ENCODE measurements at places on chromosomes 4 and X.
A peak's percentile ranks its signal among the peaks of the same experiment; 100 is the strongest.

GRCh38 chr4:2850966-2851798 lies 7.5 kb downstream of the ADD1 start:
- no peak for DNase-seq

GRCh38 chr4:159293811-159294515 lies 191.1 kb downstream of the RAPGEF2 start:
- DNase-seq, result no peak

GRCh38 chr4:74623041-74623440 lies 171.3 kb downstream of the BTC start:
- DNase-seq, result no peak

GRCh38 chr4:154160519-154161301 lies 330.9 kb downstream of the DCHS2 start:
- DNase-seq, result no peak

DNA sequence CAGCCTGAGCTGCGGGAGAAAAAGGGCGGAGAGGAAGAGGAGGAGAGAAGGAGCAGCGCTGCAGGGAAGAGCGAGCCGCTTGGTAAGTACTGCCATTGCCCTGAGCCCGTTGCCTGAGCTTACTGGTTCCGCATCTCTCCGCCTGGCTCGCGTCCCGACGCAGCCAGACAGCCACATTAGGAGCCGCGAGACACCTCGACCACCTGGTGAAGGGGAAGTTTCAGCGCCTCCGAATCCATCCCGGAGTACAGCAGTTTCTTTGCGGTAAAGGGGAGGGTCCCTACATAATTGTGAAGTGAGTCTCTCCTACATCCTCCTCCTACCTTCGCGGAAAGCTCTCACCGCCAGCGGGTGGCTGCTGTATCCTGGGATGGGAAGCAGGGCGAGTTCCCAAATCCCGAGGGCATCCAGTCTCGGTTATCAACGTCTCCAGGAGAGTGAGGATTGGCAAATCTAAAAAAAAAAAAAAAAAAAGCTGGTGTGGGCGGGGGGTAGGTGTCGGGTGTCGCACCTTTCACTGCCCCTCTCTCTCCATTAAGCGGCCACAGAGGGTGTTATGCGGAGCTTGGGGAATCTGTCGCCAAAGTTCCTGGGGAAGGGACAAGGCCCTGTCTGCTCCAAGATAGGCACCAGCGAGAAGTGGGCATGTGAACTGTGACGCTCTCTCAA lies 7.9 kb downstream of the TBX22 start:
- DNase-seq, result no peak

GRCh38 chr4:100359441-100359840 lies 158.4 kb downstream of the EMCN start:
- no peak for DNase-seq

- peak; percentile 17 for DNase-seq
Observed at GRCh38 chrX:153539171-153539978, 21.9 kb downstream of the ATP2B3 start.

DNA sequence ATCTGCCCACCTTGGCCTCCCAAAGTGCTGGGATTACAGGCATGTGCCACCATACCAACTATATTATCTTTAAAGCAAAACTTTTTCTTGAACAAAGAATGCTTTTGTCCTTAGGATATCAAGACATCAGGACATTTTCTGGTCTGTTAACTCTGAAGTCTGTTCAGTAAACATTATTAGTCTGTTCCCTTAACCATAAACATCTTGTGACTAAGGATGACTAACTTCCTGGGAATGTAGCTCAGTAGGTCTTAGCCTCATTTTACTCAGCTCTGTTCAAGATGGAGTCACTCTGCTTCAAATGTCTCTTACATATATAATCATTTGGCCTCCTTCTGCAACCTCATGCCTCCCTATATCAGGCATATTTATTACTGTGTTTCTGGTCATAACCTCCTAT lies 122.9 kb downstream of the UBE2NL start:
- DNase-seq, result no peak

- no peak for DNase-seq
Observed at GRCh38 chr4:114361249-114361648, 237.4 kb upstream of the UGT8 start.

- no peak for DNase-seq
Observed at GRCh38 chr4:102022343-102022742, 231.8 kb downstream of the BANK1 start.

DNA sequence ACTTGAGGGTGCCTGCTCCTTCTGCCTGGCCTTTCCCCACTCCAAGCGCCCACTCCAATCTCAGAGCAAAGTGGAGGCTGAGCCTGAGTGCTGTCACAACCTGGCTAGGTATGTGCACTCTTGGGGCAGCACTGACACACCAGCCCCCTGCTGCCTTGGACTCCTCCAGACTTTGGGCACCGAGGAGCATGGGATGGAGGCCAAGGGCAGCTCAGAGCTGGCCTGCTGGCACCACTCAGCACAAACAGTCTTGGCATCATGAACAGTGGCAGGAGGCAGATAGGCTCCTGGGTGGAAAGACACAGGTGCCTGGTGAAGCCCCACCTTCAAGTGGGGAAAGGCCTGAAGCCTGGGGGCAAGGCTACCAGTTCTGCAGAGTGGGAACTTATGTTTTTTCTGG lies 91.8 kb downstream of the KCNIP4 start:
- DNase-seq, result no peak

DNA sequence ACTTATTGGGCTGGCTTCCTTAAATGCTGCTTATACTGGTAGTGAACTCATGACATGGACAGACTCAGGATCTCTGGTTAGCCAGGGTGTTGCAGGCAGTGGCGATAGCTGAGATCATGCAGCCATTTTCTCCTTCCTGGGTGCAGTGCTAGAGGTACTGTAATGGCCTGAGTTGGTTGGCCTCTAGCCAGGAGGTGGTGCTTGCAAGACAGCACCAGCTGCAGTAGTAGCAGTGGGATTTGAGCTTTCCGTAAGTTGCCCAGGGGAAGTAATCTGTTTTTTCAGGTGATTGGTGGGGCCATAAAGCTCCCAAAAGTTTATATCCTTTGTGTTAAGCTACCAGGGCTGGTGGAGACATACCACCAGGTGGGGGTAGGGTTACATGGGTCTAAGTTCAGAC lies 45.1 kb upstream of the AADAT start:
- no peak for DNase-seq

- DNase-seq, result no peak
Observed at GRCh38 chr4:70863099-70863790, 23.6 kb upstream of the GRSF1 start.

GRCh38 chrX:111868726-111869638 lies 7.0 kb upstream of the TRPC5OS start:
- DNase-seq, result no peak

GRCh38 chr4:8261851-8262535 lies 7.6 kb upstream of the HTRA3 start:
- DNase-seq, result no peak

DNA sequence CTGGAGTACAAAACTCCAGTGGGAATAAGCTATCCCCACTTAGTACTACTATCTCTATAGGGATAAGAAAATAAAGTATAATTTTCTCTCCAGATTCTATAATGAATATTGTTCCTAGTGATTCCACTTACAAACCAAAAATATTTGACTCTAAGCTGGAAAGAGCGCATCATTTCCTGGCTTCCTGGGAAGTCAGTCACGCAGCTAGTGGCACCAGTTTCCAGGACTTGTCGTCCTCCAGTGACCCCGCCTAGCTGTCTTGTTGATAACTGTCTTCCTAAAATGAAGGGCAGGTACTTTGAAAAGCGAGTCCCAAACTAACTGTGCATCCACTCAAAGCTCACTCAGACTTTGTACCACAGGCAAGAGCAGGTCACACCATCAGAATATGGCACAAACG lies 39.3 kb downstream of the LNX1 start:
- DNase-seq, result no peak

GRCh38 chr4:146521541-146522097 lies at the start of gene SLC10A7:
SLC10A7 (minus strand) TSS chr4:146521940; CDS start chr4:146521717, 223 bp downstream.
- peak; percentile 35 for DNase-seq

DNA sequence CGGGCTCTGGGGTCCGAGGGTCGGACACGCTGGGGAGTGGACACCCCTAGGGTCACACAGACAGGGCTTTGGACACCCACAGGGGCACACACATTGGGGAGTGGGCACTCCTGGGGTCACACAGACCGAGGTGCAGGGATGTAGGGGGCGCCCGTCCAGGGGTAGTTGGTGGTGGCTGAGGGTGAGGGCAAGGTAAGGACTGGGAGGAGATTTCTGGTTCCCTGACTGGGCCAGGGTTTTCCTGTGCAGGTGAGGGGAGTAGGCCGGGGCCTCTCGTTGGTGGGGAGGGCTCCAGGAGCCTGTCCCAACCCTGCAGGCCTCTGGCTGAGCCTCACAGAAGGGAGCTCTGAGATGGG lies 21.9 kb upstream of the WDR45 start:
- DNase-seq, result no peak

- no peak for DNase-seq
Observed at GRCh38 chr4:121697564-121697963, 784 bp upstream of the ANXA5 start.

- no peak for DNase-seq
Observed at GRCh38 chr4:152072001-152072485, 311.2 kb upstream of the GATB start.

DNA sequence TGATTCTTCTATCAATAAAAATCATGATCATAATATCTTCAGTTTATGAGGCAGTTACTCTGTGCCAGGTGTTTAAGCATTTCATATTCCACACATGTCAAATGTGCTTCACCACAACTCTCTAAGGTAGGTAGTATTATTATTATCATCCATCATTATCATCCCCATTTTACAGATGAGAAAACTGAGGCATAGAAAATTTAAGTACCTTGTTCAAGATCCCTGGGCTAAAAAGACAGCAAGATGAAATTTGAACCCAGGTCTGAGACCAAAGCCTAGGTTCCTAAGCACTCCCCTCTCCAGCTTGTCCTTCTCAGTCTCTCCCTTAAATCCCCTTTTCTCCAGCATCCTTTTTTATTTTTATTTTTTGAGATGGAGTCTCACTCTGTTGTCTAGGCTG lies 33.4 kb downstream of the SEPTIN6 start:
- no peak for DNase-seq

DNA sequence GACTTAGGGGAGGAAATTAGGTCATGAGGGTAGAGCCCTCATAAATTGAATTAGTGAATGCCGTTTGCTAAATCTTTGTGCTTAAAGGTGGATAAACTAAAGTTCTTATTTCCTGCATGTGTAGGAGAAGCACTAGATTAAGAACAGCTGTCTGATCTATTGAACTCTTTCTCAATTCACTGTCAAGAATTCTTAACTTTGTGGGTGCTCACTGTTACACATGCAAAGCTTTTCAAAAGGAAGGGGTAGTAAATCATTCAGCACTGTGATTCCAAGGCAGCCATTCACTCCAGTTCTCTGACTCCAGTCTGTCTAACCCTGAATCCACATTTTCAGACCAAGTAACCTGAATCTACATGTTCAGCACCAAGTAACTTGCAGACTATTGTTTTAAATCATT lies 1520.1 kb downstream of the PCDH18 start:
- DNase-seq, result no peak

GRCh38 chr4:169661761-169662160 lies 41.4 kb downstream of the CLCN3 start:
- no peak for DNase-seq

DNA sequence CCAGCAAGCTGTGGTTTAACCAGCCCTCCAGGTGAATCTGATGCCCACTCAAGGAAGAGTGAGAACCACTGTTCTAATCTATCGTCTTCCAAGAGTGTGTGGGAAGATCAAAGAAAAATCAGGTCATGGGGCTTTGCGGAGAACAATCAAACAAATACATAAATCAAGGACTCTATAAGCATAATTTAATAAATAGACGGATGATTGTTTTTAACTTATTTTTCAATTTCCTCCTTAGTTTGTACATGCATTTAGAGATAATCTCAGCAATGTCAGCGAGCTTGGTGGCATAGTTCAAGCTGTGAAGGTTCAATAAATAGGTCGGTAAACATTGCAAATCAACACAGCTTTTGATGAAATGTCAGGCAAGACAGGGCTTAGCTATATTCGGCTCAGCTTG lies 84.9 kb downstream of the DMD start:
- DNase-seq, result no peak

DNA sequence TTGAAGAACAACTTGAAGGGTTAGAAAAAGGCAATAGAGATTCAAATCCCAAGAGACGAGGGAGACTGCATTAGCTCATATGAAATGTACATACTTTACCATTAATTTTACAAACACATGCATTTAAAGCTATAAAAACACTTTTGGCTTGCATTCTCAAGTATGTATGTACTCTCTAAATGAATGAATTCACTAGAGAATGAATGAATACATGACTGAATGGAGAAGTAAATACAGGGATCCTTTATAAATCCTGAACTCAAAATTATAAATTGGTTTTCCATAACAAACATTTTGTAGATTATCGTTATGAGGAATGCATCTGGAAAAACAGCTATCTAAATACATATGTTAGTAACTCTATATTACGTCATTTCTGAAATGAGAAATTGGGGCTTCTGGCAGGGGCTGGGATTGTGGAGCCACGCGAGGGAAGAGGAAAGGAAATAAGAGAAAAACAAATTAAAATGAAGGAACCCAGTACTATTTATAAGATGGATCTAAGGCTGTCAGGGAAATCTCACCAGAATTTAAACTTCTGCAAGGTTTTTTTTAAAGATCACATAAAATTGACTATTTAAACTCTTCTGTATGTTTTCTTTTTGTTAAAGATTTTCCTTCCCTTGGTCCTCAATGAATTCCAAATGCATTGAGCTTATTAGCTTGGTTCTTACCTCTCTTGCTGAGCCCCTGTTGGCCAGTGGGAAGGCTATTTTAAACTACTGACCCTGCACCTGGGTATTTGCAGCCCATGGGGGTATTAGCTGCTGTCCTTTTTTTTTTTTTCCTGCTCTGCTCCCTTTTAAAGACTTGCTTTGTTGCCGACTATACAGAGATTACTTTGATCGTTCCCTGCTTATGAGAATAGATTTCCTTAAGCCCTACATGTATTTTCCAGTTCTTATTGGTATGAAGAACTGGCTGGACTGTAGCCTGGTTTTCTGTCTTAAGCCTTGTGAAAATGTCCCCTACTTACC lies 207.8 kb downstream of the ADGRL3 start:
- DNase-seq, result no peak

- no peak for DNase-seq
Observed at GRCh38 chr4:87688316-87688715, 38.2 kb downstream of the DMP1 start.

DNA sequence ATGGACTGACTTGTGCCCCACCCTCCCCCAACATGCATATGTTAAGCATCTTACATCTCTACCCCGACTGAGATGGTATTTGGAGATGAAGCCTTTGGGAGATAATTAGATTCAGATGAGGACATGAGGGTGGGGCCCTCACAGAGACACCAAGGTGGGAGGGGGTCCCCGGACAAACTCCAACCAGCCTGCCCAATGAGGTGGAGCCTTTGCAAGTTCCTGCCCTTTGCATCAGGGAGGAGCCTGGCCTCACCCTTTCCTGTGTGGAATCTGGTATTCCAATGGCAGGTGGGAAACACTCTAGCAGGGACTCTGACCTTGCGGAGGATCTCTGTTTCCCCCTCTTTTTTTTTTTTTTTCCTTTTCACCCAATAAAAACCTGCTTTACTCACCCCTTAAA lies 589.9 kb upstream of the BOD1L1 start:
- no peak for DNase-seq

GRCh38 chr4:25271866-25272265 lies 38.0 kb downstream of the PI4K2B start:
- DNase-seq, result no peak

All from stimulated activated CD8-positive, alpha-beta memory T cell treated with anti-CD3 and anti-CD28 coated beads, Interleukin-7, amount 100 ng/mL, for 4 hours (primary cell).